GM04503 (cell line): ENCODE measurements at places on chromosomes 12 and 14.

DNA sequence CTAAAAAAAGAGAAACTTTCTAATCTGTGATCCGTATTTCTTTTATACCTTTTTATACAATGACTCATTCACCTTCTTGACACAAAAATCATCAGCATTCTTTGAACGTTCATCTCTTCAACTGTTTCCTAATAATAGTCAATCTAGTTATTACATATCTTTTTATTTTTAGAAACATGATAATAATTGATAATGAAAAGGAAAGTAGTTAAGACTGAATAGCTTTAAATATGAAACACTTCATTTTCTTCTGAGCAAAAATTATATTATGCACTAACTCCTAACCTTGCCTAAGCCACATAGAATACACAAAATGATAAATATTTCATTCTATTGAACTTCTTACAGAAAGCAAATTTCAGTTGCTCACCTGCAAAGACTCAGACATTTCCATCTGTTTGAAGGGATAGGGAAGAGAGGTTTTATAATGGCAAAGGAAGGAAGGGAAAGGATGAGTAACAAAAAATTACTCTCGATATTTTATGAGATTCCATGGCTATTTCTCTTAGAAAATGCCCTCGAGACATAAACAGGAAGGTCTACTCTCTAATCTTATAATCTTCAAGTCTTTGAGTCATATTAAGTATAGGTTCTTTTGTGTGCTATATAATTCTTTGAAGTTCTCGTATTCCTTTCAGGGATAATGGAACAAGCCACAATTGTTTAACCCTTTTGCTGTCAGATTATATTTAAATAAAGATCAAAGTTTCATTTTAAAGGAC lies 7.5 kb upstream of the KLHL42 start:
- DNase-seq: no peak

- DNase-seq: no peak
These were observed 22.9 kb downstream of the SPTLC2 start for GRCh38 chr14:77593501-77593961.

GRCh38 chr14:24315807-24316596 lies 4.7 kb downstream of the LTB4R start:
- DNase-seq: no peak

GRCh38 chr12:20213723-20214625 lies 154.4 kb upstream of the PDE3A start:
- DNase-seq: no peak

DNA sequence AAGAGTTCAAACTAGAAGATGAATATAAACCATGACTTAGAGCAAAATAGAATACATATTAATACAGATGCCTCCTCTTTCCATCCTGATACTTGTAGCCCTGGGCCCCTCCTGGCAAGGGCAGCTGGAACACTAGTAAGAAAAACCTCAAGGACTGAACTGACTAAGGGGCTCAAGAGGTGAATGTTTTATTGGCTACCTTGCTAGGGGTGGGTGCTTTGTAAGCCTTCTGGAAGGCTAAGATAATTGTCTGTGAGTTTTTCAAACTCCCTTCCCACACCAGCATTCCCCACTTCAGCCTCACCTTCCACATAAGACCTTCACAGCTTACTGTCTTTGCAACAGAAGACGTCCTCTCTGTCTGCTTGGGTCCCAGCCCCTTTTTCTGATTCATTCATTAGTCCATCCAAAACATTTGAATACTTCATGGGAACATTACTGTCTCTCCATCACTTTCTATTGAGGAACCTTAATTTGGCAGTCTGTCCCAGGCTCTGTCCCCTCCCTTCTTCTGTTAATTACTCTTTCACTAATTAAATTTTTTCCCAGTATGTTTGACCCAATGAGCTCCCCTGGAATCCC lies 1.1 kb upstream of the MARCHF9 start:
- DNase-seq: no peak

GRCh38 chr12:19545301-19545700 lies 106.0 kb downstream of the AEBP2 start:
- no peak for DNase-seq

DNA sequence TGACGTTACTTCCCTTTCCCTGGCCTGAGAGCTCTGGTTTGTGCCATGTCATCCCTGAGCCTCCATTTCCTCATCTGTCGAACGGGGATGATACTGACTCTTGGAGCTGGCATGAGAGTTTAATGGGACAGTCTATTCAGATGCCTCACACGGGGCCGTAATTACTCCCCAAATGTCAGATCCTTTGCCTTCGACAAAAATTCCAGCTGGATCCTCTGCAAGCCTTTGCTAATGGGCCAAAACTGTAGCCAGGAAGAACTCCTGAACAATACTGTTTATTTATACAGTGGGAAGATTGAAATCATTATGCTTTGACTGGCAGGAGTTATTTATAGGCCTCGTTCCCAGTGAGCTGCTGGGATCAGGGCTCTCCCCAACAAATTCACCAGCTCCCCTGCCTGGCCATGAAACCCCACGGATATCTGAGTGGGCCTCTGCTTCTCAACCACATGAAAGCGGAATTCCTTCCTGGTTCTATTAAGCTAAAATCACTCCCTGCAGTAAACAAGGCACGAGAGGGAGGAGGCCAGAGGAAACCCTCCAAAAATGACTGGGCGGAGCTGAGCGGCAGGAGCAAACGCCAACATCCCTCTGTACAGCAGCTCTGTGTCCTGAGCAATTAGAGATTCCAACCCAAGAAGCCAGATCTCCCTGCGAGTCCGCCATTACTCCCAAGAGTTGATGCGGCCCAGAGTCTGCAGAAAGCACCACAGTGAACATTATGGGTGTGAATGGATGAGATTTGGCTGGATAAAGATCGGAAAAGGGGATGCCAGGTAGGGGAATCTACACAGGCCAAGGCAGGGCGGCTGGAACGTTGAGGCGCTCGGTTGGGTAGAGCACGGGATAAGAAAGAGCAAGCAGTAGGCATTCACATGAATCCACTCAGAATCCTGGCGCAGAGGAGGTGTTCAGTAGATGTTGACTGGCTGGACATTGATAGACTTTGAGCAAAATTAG lies 326.1 kb downstream of the BCL11B start:
- DNase-seq: no peak
